T-helper 2 cell treated with Interferon-gamma antibody and Interleukin-4, amounts not matched to agents 5 μg/mL and 100 μg/mL, for 36 hours (primary cell): ENCODE measurements at places on chromosomes 3 and 15.

- no peak for DNase-seq
Measured at GRCh38 chr3:30408105-30408557, 198.3 kb upstream of the TGFBR2 start.

- no peak for DNase-seq
Measured at GRCh38 chr3:49899815-49900214, 3.9 kb downstream of the MST1R start.

DNA sequence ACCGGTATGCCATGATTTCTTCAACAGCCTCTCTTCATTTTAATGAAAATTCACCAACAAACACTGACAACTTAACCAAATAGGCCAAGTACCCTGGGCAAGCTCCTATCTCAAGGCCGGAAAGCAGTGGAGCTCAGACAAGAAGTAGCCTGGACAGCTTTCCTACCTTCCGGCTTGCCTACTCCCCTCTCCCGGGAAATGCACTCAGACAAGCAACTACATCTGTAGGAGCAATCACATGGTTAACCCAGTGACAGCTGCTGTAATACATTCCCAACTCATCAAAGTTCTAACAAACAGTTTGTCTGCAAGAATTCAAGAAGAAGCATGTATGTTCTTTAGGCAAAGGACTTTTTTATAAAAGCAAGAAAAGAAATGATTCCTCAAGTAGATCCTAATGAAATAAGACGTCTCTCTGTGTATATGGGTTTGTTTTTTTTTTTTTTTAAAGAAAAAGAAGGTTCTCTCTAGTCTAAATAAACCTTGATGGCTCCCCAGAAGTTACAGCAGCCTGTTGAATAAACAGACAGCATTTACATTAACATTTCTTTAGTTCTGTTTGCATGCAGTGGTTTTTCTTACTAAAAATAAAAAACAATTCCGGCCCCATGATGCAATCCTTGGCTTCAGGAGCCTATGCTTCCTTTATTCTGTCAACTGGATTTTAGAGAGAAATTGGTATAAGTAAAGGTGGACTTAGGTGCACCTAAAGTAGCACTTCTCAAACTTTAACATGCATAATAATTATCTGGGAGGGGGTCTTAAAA, 278.7 kb downstream of the NEK10 start:
- DNase-seq: no peak

- no peak for DNase-seq
Measured at GRCh38 chr15:42939841-42940240, 19.3 kb upstream of the TTBK2 start.

GRCh38 chr3:29746163-29746760, 465.4 kb downstream of the RBMS3 start:
- DNase-seq: no peak

DNA sequence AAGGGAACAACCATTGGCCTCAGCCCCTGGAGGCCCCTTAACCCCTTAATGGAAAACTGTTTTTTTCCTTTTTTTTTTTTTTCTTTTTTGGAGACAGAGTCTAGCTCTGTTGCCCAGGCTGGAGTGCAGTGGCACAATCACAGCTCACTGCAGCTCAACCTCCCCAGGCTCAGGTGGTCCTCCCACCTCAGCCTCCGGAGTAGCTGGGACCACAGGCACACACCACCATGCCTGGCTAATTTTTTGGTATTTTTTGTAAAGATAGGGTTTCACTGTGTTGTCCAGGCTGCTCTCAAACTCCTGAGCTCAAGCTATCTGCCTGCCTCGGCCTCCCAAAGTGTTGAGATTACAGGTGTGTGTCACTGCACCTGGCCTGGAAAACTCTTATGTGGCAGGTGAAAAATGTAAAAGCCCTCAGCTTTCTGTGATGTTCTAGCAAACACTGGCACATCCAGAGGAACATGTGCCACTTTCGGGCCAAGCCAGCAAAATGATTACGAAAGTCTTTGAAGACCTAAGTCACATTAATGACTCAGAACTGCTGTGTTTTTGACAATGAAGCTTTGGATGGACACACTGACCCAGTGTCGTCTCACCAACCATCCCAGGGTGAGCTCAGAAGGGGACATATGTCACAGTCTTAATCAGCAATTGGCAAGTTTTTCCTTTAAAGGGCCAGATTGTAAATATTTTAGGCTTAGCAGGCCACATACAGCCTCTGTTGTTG, 189.3 kb upstream of the TPM1 start:
- DNase-seq: no peak

DNA sequence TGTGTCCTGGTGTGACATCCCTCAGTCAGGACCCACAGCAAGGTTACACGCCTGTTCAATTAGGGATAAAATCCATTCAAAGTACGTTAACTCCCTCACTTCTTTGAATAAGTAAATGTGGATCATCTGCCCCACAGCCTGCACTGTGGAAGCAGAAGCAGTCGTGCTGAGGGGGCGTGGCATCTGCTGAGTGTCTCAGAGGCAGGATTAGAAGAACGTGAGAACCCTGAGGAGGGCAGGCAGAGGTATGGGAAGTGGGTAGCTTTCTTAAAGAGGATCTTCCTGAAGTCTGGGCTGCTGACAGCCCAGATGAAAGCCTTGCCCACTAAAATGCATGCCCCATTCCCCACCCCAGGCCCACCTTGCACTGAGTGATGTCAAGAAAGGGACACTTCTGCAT, 28.5 kb downstream of the CRABP1 start:
- DNase-seq: no peak

DNA sequence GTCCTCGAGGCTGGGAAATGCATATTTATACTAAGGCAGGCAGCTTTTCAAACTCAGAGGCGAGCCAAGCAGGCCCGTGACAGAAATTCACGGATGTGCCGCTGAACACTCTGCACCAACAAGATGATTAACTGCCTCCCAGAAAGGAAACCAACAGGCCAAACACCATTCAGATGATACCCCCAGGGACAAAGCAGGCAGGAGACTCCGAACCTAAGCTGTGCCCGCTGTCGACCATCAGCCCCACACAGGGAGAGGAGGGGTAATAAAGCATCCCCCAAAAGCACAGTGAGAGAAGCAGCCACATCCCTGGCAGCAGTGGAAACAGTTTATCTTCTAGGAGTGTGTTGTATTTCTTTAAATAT, 31.8 kb downstream of the ADAMTS17 start:
- no peak for DNase-seq

GRCh38 chr3:168123201-168124176, 27.8 kb upstream of the GOLIM4 start:
- DNase-seq: no peak

GRCh38 chr3:97954228-97954827, 17.9 kb downstream of the RIOX2 start:
- no peak for DNase-seq

DNA sequence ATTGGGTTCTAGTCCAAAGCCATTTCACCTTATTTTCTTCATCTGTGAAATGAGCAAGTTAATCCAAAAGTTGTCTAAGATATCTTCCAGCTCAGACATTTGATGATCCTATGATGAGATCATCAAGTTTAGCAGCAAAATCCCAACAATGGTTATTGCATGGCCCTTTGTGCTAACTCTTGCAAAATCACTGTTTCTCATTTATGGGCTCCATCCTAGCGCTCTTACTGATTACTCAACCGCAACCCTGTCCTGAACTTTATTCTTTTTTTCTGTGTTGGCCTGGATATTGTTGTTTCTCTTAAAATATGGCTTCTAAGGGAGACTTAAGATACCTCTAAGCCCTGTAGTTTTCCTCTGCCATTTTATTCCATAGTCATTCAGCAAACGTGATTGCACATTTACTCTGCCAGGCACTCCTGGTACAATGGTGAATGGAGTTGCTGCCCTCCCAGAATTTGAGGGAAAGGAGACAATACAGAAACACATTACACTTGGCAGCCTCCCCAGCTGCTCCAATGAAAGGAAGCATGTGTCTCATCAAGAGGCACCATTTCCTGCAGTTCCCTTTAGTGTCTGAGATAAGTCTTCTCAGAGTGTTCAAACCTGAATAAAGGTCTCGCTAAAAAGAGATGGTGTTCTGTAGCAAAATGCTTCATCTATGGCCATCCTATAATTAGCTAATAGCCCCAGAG, 4.4 kb downstream of the GXYLT2 start:
- DNase-seq: no peak

DNA sequence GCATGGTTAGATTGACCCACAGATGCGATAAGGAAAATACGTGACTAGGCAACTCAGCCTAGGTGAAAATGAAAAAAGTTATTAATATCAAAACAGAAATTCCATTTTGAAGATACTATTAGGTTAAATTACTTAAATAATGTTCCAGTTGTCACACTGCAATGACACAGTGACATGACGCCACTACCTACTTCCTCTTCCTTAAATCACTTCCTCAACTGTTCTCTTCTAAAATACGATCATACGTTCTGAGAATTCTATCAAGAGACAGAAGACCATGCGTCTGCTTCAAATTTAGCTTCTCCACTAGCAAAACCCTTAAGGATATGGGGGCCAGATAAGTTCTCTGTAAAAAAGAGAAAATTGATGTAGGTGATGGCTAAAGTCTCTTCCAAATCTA, 18.2 kb downstream of the CMTM6 start:
- DNase-seq: no peak

DNA sequence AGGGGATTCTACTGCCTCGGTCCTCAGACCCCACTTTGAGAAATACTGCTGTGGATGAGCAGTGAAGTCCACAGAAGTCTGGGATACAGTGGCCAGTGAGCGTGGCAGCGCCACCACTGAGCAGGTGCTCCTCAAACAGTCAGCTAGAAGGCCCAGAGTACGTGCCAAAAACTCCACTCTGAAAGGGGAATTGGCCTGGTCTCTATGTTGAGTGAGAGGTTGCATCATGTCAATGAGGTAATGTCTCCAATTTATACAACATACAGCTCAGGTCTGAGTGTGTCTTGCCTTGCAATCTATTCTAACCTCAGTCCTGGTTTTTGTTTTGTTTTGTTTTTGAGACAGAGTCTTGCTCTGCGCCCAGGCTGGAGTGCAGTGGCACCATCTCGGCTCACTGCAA, 53.3 kb upstream of the ETV5 start:
- DNase-seq: no peak

- no peak for DNase-seq
Measured at GRCh38 chr3:43531835-43532234, 90.0 kb downstream of the ANO10 start.

DNA sequence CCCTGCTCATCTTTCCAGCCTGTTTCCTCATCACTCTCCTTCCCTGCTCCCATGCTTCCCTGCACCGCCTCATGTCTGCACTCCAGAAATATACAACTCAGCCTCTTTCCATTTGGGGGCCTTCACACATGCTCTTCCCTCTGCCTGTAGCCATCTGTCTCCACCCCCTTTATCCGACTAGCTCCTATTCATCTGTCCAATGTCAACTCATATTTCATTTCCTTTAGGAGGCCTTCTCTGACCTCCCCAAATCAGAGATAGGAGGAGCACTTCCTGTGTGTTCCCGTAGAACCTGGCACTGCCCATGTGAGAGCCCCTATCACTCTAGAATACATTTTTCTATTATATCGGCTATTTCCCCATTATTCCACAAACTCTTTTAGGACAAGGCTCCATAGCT, 10.6 kb downstream of the ATP8B4 start:
- no peak for DNase-seq

DNA sequence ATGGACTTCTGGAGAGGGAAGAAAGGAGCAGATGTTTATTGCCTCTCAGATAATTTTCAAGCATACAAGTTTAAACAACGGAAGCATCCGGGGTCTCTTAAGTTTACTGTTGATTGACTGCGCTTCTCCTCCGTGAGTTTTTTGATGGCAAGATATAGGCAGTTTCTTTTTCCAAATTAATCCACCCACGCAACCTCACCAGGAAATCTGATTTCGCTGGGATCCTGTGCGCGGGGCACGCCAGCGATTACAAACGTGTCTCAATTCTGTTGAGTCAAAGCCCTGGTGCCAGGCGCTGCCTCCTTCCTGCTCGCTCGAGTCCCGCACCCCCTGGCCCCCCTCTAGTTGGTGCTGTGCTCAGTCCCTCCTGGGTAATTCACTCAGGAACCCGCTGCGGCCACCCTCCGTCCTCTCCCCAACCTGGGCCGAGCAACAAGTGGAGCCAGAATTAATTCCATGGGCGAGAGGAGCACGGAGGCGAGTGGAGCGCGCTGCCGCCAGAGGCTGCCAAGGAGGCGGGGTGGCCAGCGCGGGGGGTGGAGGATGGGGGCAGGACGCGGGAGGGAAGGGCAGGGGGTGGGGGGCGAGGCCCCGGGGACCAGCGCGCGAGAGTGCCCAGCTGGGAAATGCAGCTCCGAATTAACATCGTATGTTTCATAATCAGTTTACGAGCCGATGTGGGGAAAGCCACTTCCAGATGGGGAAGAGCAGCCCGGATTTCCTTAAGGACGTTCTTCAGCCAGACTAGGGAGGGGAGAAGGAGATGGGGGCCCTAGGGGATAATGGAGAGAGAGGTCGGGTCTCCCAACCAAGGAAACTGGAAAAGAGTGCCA, 6.0 kb downstream of the WNT5A start:
- no peak for DNase-seq

DNA sequence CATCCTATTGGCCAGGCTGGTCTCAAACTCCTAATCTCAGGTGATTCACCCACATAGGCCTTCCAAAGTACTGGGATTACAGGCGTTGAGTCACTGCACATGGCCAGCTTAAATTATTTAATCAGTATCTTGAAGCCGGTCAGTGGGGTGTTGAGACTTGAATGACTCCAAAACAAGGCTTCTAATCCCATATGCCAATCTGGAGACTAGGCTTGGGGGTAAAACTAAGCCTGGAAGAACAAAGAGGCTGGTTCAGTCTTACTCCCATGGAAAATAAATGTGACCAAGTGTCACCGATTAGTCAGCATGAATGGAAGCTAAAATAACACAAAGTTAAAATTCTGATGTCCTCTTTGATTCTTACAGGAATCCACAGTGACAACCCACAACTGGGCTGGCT, 509.1 kb downstream of the FOXP1 start:
- DNase-seq: no peak

GRCh38 chr3:160811237-160811548, 55.2 kb downstream of the PPM1L start:
- DNase-seq: no peak

- DNase-seq: no peak
Measured at GRCh38 chr3:52221563-52222318, 3.7 kb downstream of the TLR9 start.

DNA sequence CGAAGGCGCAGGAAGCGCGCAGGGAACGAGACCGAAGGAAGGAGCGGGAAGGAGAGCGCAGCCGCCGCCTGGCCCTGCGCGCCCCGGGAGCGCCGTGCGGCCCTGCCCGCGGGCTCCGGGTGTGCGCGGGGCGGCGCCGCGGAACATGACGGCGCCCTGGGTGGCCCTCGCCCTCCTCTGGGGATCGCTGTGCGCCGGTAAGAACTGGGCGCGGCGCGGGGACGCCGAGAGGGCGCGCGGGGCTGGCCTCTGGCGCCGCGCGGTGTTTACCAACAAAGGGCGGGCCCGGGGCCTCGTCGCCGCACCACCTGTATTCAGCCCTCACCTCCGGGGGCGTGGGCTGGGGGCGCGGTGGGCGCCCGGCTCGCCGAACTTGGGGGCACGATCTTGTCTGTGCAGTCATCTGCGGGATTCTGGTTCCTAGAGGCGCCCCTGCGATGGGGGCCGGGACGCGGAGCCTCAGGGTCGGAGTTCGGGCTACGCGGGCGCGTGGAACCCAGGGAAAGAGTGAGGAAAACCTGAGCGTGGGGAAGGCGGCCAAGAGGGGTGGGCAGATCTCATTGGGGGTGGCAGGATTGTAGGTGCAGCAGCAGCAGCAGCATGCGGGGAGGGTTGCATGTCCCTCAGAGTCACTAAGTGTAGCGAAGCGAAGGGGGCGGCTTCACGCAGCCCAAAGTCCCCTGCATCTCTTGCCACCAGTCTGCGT, 641 bp downstream of the ACVR2B start:
- peak; percentile 33 for DNase-seq

- DNase-seq: no peak
Measured at GRCh38 chr3:72673011-72673771, 175.1 kb downstream of the SHQ1 start.
